Activated naive CD8-positive, alpha-beta T cell treated with anti-CD3 and anti-CD28 coated beads for 36 hours (primary cell): ENCODE measurements at places on chromosomes 11 and 22. TPM values are rescaled to one million over a fixed set of nuclear protein-coding genes. Genes with fewer than 3 reads are reported as not detected.

The OLFML1 gene
- not detected for total RNA-seq

GRCh38 chr11:62770778-62771143, 435 bp upstream of the TAF6L start:
- DNase-seq = no peak

- no peak for DNase-seq
These were observed 11.6 kb upstream of the RIC3 start for GRCh38 chr11:8180469-8180868.

DNA sequence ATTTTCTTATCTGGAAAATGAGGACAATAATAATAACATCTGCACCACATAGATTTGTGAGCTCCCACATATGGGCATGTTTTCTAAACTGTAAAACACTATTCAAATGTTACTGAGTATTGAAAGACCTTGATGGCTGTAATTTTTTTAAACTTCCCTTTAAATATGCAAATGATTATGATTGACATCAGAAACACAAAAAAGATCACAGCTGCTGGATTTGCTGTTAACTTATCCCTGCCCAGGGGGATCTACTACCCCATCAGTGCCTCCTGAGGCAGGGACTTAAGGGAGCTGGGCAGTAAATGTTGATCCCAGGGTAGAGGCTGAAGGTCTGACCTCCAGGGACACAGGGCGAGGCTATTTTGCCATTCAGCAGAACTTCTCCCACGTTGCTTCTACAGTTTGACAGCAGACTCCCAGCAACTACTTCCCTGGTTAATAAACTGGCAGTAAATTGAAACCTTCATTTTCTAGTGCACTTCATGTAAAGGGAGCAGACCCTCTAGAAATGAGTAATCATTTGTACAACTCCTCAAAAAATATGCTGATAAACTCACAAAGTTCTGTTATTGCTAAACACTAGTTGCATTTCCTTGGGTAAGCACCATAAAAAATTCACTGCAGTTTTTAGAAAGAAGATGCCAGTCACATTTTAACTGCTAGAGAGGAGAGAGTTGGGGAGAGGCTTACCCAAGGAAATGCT, 20.3 kb downstream of the TMPRSS5 start:
- no peak for DNase-seq

The LIF gene
- 282 TPM for total RNA-seq

The ABCG4 gene
- 0.22 TPM for total RNA-seq

The VWA5A gene
- total RNA-seq = 5.2 TPM

- peak; percentile 5 for DNase-seq
These were observed 158.7 kb upstream of the SYT13 start for GRCh38 chr11:45444796-45445195.

DNA sequence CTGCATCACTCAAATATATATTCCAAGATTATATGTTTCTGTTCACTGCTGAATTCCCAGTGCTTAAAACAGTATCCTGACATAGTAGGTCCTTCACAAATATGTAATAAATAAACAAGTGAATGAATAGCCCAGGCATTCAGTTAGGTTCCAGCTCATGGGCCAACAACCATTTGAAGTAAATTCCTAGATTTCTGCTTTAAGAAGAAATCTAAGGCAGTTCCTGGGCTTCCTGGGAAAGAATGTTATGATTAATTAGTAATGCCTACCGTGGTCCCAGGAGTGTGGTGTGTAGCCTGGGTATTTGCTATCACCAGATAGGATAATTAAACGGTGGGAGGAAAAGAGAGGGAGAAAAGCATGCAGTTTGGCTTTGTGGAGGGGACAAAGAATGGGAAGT, 576.8 kb downstream of the SOX6 start:
- DNase-seq = no peak
